CD8-positive, alpha-beta memory T cell (primary cell): ENCODE measurements at places on chromosomes 16 and 17. TPM values are rescaled to one million over a fixed set of nuclear protein-coding genes. Genes with fewer than 3 reads are reported as not detected.
A peak's percentile ranks its signal among the peaks of the same experiment; 100 is the strongest.

- H3K27me3 ChIP-seq: no peaks in the 10 kb centered on the region
- H3K27ac ChIP-seq: no peak overlapping the region
- no peaks in the 10 kb centered on the region for H3K36me3 ChIP-seq
These were observed 55.9 kb downstream of the GRB2 start for GRCh38 chr17:75349589-75349988.

- H3K27ac ChIP-seq: no peak overlapping the region
- DNase-seq: no peak
- H3K27me3 ChIP-seq: no peaks in the 10 kb centered on the region
These were observed 24.7 kb downstream of the CRHR1 start for GRCh38 chr17:45808845-45809244.

Gene ZG16
- not detected for total RNA-seq

- H3K27ac ChIP-seq: no peak overlapping the region
- H3K4me1 ChIP-seq: peaks cover 92% of the 10 kb centered on the region
- DNase-seq: no peak
- no peaks in the 10 kb centered on the region for H3K36me3 ChIP-seq
These were observed 17.1 kb downstream of the ANKRD11 start for GRCh38 chr16:89473136-89473712.

DNA sequence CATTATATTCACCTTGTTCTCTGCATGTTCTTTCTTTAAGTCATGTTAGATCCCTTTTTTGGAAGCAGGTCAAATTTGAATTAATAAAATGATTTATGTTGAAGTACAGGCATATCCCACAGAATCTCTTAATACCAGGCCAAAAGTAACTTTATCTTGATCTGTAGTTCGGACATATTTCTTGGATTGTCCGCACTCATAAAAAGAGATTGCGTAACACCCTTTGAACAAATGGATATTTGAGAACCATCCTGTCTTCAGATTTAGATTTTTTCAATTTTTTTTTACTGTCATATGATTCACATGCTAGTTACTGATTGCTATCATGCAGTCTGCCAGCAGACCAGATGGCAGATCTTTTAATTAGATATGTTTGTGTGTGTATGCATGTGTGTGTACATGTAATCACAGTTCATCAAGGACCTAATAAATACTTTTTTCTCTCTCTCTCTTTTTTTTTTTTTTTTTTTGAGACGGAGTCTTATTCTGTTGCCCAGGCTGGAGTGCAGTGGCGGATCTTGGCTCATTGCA, 352.6 kb downstream of the WWOX start:
- no peak overlapping the region for H3K4me3 ChIP-seq
- H3K4me1 ChIP-seq: no peaks in the 10 kb centered on the region
- H3K36me3 ChIP-seq: no peaks in the 10 kb centered on the region
- H3K27ac ChIP-seq: no peak overlapping the region
- H3K27me3 ChIP-seq: no peaks in the 10 kb centered on the region

DNA sequence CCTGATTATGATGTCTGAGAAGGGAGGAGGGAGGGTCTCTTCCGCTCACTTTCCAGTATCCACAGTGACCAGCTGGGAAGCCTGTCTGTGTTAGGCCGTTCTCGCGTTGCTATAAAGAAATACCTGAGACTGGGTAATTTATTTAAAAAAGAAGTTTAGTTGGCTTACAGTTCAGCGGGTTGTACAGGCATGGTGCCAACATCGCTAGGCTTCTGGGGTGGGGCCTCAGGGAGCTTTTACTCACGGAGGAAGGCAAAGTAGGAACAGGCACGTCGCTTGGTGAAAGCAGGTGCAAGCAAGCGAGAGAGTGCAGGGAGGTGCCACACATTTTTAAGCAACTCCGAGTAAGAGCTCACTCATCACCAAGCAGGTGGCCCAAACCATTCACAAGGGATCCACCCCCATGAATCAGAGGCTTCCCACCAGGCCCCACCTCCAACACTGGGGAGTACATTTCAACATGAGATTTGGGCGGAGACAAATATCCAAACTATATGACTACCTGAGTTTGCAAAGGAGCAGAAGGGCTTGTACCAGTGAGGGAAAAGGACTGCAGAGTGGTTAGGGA, 137.5 kb downstream of the CCDC182 start:
- H3K4me1 ChIP-seq: peaks cover 66% of the 10 kb centered on the region
- no peak for DNase-seq
- H3K4me3 ChIP-seq: no peak overlapping the region
- H3K27ac ChIP-seq: no peak overlapping the region
- H3K27me3 ChIP-seq: no peaks in the 10 kb centered on the region
- no peaks in the 10 kb centered on the region for H3K36me3 ChIP-seq

Gene KRT31
- total RNA-seq: not detected

Gene PRSS33
- 0.15 TPM for total RNA-seq

DNA sequence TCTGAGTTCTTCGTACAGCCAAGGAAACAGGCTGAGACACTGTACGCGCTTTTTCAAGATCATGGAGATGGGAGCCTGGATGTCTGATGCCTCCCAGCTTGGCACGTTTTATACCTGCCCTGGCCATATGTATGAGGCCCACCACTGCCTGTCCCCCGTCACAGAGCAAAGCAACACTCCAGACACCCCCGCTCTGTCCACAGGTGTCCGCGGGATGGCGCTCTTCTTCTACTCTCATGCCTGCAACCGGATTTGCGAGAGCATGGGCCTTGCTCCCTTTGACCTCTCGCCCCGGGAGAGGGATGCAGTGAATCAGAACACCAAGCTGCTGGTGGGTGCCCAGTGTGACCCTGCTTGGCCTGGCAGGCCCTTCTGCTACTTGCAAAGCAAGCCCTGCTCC, 39.8 kb upstream of the POLR3E start:
- no peaks in the 10 kb centered on the region for H3K4me1 ChIP-seq
- H3K4me3 ChIP-seq: no peak overlapping the region
- no peaks in the 10 kb centered on the region for H3K27me3 ChIP-seq
- peaks cover 36% of the 10 kb centered on the region for H3K36me3 ChIP-seq
- DNase-seq: no peak
- H3K27ac ChIP-seq: no peak overlapping the region

Gene DOC2A
- total RNA-seq: 0.13 TPM

GRCh38 chr17:59513934-59514841, 51.2 kb upstream of the DHX40 start:
- no peak for DNase-seq
- no peak overlapping the region for H3K4me3 ChIP-seq
- H3K27ac ChIP-seq: no peak overlapping the region
- no peaks in the 10 kb centered on the region for H3K27me3 ChIP-seq
- H3K36me3 ChIP-seq: no peaks in the 10 kb centered on the region

DNA sequence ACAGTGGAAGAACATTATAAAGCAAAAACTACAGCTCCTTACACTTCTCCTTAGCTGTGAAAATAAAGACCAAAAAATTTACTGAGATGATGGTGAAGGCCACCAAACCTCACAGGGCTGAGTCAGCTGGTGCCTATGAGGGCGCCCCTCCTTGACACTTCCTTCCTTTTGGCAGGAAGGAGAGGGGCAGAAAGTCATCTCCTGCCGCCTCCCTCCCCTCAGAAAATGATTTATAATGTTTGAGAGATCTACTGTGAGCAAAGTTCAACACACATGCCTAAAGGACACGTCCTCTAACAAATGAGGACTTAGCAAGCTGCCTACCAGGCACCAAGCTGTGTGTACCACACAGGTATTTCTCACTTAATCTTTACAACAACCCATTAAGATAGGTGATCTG, 245.7 kb downstream of the PRKCA start:
- DNase-seq: peak; percentile 8
- no peak overlapping the region for H3K27ac ChIP-seq
- no peaks in the 10 kb centered on the region for H3K27me3 ChIP-seq

Gene TSPAN10
- 0.31 TPM for total RNA-seq

DNA sequence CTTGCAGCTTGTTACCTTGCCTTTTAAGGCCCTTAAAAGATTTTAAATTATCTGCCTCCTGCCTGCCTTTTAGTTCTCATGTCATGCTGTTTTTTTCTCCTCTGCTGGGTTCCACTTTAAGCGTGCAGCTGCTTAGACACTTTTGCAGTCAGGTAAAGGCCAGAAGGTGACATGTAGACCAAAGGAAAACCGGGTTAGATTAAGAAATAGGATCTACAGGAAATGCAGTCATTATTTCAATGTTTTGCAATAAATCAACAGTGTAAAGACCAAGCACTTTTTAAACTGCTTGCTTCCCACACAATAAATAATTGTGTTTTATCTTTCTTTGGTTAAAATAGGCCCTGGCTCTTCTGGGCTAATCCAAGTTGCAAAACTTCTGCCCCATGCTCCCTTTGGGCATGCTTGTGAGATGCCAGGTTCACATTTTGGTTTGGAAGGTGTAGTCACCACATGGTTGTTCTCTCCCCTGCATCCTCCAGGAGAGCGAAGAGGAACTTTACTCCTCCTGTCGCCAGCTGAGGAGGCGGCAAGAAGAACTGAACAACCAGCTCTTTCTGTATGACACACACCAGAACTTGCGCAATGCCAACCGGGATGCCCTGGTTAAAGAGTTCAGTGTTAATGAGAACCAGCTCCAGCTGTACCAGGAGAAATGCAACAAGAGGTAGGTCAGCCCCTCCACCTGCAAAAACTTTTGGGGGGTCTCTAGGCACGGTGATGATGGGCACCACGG, 54.9 kb downstream of the SDR42E1 start:
- no peak overlapping the region for H3K4me3 ChIP-seq
- H3K27ac ChIP-seq: no peak overlapping the region
- no peak for DNase-seq
- H3K36me3 ChIP-seq: no peaks in the 10 kb centered on the region

GRCh38 chr16:73771196-73772064, 525.2 kb upstream of the PSMD7 start:
- no peak for DNase-seq
- H3K4me1 ChIP-seq: no peaks in the 10 kb centered on the region
- H3K4me3 ChIP-seq: no peak overlapping the region
- no peaks in the 10 kb centered on the region for H3K27me3 ChIP-seq
- H3K36me3 ChIP-seq: no peaks in the 10 kb centered on the region
- H3K27ac ChIP-seq: no peak overlapping the region

Gene MYH11
- total RNA-seq: not detected

Gene VPS35
- 89.8 TPM for total RNA-seq

Gene PEX12
- total RNA-seq: 8.3 TPM

DNA sequence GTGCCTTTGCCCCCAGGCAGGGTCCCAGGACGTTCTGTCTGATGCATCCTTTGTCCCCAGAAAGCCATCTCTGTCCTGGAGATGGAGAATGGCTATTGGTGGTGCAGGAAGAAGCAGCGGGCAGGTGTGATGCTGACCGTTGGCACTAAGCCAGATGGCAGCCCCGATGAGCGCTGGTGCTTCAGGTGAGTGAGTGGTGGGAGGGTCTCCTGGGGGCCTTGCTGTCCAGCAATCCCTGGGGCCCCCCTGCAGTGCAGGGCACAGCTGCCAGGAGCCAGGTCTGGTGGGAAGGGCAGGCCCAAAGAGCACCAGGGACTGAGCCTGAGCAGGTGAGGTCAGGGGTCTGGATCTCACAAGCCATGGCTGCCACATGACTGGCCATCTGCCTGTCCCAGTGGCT, 18.1 kb downstream of the TRPV2 start:
- peaks cover 5% of the 10 kb centered on the region for H3K4me1 ChIP-seq
- H3K4me3 ChIP-seq: no peak overlapping the region
- DNase-seq: no peak
- no peak overlapping the region for H3K27ac ChIP-seq

Gene FOXO3B
- total RNA-seq: 6.1 TPM

DNA sequence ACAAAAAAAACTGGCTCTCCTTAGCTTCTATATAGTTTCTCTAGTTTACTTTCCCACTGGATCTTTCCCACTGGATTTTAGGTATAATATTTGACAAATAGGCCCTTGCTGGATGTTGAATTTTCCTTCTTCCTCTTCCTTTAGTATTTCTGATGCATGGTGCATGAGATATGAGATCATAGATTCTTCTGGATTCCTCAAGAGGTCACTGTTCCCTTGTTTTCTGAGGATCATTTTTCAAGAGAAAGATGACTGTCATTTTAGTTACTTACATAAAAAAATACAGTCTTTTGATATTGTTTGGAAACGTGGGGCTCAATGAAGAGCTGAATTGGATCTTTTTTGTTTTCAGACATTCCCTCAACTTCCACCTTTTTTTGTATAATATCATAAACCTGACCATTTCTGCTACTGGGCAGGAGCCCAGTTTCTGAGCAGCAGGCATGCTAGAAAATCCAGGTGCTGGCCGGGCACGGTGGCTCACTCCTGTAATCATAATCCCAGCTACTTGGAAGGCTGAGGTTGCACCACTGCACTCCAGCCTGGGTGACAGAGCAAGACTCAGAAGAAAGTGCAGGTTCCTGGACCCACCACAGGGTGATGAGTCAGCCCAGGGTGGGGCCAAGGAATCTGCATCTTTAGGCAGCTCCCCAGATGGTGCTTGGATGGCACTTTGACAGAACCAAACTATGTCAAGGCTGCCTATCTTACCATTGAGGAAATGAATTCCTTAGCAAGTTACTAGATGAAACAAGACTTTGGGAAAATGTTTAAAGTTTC, 70.3 kb downstream of the SDR42E1 start:
- H3K36me3 ChIP-seq: no peaks in the 10 kb centered on the region
- H3K27me3 ChIP-seq: no peaks in the 10 kb centered on the region
- H3K4me1 ChIP-seq: no peaks in the 10 kb centered on the region
- no peak for DNase-seq
- no peak overlapping the region for H3K27ac ChIP-seq
- H3K4me3 ChIP-seq: no peak overlapping the region

Gene PRSS27
- 1.6 TPM for total RNA-seq
